CD8-positive, alpha-beta T cell (primary cell): ENCODE measurements at places on chromosomes 3 and 15. TPM values are rescaled to one million over a fixed set of nuclear protein-coding genes. Genes with fewer than 3 reads are reported as not detected.

PRR23E gene
- total RNA-seq = not detected

C2CD4A gene
- 0.11 TPM for total RNA-seq

IL17RB gene
- not detected for total RNA-seq

CD80 gene
- 0.71 TPM for total RNA-seq

FBN1 gene
- 0.27 TPM for total RNA-seq

GALNT15 gene
- not detected for total RNA-seq

NPAP1 gene
- not detected for total RNA-seq

PIERCE2 gene
- total RNA-seq = not detected

GP5 gene
- total RNA-seq = 2.8 TPM

HGD gene
- total RNA-seq = 3.1 TPM

GRCh38 chr15:28037969-28038590 lies 61.0 kb downstream of the OCA2 start:
- DNase-seq = no peak

DNA sequence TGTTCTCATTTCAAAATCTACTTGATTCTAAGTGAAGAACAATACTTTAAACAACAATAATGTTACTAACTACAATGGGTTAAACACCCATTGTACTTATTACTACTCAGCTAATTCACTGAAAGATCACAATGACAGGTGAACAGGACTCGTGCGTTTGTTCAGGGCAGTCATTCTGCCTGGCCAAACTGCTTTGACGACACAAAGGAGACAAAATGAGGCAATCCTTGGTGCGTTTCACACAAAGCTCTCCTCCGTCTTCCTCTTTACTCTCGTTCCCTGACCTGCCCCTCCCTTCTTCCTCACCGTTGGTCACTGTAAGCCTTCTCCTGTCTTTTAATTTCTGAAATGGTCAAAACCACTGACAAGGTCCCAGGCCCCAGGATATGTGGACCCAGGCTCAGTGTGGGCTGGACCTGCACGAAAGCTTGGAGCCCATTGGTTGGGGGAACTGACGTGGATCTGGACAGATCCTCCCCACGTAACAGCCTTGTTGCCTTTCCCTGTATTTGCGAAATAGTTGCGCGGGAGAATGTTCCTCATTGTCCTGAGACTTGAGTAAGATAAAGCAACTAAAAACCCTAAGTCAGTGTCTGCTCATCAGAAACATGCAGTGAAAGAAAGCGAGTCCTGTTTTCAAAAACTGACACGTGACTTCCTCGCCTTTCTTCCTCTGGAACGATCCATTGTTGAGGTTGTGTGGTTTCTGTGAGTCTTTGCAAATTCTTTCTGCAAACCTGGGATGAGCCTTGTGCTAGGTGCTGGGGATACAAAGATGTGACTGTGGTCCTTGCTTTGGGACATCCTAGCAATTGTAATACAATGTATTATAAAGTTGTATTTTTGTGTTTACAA lies 147.1 kb upstream of the RGMA start:
- DNase-seq = no peak

GRCh38 chr3:48472673-48472922 lies 26.1 kb downstream of the ATRIP start:
- no peak for DNase-seq

DNA sequence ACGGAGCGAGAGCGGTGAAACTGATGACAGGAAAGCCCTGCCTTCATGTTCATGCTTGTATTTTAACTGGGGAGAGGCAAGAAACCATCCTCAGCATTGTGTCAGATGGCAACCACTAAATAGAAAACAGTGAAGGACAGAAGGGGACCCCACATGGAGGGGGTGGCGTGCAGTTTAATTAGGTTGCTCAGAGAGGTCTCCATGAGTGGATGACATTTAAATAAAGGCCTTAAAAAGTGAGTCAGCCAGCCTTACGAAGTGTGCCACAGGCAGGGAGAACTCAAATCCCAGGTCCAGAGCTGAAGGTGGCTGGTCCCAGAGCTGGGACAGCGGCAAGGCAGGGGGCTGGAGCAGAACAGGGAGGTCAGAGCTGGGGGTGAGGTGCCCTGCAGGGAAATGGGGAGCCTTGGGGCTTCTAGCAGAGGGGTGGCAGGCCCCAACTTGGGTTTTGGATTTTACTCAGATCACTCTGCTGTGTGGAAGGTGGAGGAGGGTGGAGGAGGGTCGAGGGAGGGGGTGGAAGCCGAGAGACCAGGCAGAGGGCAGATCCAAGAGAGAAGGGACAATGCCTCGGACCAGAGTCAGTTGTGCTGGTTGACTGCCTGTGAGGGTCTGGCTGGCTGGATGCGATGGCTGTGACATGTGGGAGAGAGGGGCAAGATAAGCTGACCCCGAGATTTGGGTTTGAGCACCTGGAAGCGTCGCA lies 73.7 kb downstream of the KLF13 start:
- no peak for DNase-seq

- no peak for DNase-seq
Observed at GRCh38 chr3:72816862-72817355, 31.3 kb downstream of the SHQ1 start.

GRCh38 chr15:55218056-55218455 lies 21.3 kb upstream of the RSL24D1 start:
- DNase-seq = no peak

DNA sequence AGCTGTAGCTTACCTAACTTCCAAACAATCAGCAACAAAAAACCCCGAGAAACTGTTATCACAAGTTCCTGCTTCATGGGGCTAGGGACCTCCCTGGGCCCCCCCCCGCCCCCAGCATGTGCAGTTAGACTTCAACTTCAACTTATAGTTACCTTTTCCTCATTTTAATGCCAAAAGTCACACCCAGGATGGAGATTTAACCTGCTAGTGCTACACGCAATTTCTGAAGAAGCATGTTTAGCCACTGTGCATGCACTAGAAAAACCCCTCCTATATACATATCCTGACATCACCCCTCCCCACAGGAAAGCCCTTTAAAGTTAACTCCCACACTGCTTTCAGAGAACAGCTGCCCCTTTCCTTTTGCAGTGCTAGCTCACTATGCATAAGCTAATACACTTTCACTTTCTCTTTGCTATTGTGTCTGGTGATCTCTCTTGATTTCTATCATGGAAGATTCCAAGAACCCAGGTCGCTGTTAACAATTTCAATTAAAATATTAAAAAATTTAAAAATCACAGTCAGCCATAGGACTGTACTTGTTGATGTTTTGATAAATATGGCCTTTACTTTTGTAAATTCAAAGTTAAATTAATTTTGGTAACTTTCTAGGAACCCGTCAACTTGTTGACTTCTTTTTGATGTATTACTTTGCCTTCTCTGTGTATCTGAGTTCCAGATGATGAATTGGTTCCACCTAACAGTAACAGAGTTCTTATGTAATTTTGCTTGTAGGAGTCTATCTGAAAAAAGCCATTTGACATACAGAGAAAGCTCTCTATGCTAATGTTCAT lies 75.2 kb upstream of the ACAD9 start:
- DNase-seq = no peak

DNA sequence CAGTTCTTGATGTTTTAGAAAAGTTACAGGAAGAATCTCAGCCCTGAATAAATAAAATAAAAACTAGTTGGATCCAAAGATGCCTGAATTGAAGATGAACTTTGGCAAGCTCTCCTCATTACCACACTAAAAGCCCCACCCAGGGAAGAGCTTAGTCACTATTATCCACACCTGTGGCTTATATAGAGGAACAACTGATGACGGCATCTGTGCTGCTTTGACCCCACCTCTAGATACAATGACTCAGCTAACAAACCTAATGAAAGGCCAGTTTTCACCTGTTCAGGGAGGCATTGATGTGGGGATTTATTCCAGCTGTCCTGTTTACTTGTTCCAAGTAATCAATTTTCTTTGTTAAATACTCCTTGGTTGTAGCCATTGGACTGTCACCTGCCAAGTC lies 604.7 kb upstream of the EPHA6 start:
- no peak for DNase-seq

- no peak for DNase-seq
Observed at GRCh38 chr3:197533396-197533795, 22.4 kb downstream of the BDH1 start.

- DNase-seq = no peak
Observed at GRCh38 chr3:76096836-76097588, 311.7 kb upstream of the ZNF717 start.

DNA sequence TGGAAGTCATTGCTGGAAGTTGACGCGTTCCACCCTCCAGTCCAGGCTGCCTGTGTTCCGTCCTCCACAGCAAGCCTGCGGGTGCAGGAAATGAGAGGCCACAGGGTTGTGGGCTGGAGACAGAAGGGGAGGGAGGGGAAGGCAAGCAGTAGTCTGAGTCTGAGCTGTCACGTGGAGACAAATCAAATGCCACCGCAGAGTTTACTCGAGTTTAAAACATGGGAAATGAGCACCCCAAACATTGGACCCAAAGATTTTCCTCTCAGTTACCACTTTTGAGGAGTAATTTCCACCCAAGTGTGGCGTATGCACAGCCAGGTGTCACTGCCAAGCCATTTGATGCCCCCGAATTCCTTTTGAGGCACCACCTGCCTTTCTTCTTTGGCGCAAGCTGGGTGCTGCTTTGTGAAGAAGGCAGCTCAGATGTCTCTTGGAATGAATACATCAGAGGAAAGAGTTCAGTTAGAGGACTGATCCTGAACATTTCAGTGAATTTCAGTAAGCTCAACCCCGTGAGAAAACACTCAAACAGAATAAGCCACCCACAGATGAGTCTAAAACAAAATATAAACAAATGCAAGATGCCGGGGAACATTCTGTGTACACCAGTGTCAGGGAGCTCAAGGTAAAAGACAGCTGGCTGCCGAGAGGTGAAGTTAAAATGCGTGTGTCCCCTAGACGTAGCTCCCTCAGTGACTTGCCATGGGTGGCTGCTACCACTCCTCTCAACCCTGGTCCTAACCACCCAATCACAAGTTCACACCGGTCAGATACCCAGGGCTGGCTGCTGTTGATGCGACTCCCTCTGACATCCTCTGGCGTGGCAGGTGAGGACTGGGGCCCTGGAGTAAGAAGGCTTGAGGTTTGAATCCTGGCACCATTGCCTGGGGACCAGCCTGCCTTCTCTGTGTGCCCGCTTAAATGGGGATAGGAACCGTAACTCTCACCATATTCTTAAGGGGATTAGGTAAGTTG lies 203.8 kb downstream of the UACA start:
- peak; percentile 64 for DNase-seq

DNA sequence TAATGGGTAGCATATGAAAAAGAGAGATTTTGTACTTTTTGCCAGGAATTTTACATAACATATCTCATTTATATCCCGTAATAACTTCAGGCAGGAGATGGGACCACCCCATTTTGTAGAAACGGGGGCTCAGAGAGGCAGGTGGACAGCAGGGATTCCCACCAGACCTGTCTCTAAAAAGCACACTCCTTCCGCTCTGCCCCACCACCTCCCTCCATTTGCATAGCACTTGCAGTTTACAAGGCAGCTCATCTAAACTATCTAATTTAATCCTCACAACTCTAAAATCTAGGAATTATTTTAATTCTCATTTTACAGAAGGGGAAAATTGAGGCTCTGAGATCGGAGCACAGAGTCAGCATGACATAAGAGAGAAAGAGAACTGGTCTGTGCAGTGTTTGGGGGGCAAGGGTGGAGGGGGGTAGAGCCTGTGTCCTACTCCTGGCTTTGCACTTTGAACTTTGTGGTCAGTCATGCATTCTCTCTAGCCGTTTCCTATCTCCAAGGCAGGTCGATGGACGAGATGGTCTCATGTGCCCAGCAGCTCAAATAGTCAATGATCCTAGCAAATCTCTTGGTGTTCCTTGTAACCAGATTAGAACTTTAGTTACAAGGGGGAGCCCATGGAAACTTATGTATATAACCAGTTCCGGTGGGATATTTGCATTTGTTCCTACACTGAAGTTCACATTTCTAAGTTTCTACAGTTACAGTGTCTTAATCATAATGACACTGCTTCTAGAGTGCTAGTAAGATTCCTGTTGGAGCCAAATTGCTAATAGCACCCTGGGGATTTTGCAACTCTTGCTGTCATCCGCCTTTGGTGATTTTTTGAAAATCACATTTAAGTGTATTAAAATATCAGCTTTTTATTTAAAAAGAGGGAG lies 18.6 kb downstream of the CRYGS start:
- DNase-seq = no peak

DNA sequence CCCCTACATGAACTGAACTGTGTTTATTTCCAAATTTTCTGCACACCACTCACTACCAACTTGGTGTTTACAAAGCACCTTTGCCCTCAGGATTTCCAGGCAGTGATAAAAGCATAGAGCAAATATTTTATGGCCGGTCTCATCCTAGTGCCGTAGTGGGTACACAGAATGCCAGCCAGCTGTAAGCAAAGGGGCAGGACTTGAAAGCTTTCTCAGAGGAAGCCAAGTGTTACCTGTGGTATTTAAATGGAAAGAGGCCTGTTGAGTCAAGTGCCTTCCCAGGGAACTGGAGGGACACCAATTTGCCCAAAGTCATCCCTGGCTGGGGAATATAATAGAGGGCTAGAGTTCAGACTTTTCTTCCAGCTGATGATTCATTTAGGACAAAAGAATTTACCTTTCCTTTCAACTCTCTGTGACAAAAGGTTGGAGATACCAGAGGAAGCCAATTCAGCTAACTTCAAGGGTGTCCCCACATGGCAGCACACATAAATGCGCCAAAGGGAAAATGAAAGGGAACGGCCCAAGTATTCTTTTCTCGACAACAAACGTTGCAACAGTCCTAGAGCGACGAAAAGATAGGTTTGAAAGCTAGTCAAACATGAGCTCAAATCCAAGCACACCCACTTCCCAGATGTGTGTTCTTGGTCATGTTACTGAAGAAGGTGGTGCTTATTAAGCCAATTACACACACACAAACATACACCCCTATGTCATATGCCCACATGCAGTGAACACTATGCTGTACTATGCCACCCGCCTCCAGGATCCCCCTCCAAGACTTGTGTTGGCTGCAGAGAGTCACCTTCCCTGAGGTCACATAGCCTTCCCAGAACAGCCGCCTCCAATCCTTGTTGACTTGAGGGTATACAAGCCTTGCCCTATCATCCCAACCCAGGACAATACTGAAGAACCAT lies 27.7 kb downstream of the MAGI1 start:
- DNase-seq = no peak

- no peak for DNase-seq
Observed at GRCh38 chr3:8365541-8365940, 136.1 kb upstream of the LMCD1 start.

- no peak for DNase-seq
Observed at GRCh38 chr3:72052841-72053409, 268.0 kb upstream of the PROK2 start.
